ENCODE measurements at places on chromosomes 16 and 17.

DNA sequence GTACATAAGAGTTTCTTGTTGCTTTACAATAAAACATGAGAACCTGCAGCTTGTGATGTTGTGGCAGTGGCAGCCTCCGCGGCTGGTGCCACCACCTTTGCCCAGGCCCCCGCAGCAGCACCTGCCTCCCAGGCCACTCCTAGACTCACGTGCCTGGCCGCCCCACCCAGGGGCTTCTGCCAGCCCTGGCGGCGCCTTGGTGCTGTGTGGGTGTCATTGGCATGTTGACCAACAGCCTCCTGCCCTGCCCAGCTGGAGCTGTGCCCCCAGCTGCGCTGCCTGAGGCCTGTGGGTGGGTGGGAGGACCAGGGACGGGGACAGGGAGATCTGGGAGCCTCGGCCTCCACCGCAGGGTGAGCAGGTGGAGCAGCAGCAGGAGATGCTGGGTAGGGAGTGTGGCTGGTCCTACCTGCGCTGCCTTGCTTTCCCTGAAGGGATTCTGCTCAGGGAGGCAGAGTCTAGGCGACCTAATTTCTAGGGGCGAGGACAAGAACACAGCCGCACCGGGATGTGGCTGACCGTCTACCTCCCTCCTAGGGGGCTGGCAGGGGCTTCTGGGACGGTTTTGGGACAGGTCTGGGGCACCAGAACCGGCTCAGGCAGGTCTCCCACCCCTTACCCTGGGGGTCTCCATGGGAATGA lies 428 bp upstream of the DNASE1L2 start:
- no peak for DNase-seq

DNA sequence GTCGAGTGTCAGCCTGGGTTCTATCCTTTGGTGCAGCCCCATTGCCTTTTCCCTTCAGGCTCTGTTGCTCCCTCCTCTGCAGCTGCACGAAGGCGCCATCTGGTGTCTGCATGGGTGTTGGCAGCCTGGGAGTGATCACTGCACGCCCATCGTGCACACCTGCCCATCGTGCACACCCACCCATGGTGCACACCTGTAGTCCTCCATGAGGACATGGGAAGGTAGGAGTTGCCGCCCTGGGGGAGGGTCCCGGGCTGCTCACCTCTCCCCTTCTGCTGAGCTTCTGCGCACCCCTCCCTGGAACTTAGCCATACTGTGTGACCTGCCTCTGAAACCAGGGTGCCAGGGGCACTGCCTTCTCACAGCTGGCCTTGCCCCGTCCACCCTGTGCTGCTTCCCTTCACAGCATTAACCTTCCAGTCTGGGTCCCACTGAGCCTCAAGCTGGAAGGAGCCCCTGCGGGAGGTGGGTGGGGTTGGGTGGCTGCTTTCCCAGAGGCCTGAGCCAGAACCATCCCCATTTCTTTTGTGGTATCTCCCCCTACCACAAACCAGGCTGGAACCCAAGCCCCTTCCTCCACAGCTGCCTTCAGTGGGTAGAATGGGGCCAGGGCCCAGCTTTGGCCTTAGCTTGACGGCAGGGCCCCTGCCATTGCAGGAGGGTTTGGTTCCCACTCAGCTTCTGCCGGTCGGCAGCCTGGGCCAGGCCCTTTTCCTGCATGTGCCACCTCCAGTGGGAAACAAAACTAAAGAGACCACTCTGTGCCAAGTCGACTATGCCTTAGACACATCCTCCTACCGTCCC lies 2.9 kb downstream of the CTRL start:
- DNase-seq: peak; percentile 54

DNA sequence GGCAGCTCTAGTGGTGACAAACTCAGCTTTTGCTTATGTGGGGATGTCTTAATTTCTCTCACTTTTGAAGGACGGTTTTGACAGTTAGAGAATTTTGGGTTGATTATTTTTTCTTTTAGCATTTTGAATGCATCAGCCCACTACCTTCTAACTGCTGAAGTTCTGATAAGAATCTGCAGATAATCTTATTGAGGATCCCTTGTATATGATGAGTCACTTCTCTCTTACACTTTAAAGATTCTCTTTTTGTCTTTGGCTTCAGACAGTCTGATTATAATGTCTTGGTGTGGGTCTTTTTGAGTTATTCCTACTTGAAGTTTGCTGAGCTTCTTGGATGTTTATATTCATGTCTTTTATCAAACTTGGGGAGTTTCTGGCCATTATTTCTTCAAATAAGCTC lies 5.5 kb upstream of the PRKCB start:
- DNase-seq: no peak

- DNase-seq: no peak
Observed at GRCh38 chr17:31442276-31442675, 50.8 kb downstream of the RAB11FIP4 start.

DNA sequence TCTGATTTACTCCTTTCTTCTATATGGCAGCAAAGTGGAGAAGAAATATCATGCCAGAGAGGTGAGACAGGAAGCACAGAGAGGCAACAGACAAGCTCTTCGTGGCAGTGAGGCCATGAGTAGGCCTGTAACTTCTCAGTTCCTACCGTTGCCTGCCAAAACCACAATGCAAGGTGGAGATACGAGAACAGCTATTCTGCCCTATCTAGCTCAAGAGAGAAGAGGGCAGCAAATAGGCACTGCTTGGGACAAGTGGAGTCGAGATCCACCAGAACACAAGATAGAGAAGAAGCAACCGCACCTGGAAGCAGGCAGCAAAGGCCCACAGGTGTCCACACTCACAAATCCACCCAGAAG lies 24.8 kb downstream of the RANBP10 start:
- DNase-seq: no peak

DNA sequence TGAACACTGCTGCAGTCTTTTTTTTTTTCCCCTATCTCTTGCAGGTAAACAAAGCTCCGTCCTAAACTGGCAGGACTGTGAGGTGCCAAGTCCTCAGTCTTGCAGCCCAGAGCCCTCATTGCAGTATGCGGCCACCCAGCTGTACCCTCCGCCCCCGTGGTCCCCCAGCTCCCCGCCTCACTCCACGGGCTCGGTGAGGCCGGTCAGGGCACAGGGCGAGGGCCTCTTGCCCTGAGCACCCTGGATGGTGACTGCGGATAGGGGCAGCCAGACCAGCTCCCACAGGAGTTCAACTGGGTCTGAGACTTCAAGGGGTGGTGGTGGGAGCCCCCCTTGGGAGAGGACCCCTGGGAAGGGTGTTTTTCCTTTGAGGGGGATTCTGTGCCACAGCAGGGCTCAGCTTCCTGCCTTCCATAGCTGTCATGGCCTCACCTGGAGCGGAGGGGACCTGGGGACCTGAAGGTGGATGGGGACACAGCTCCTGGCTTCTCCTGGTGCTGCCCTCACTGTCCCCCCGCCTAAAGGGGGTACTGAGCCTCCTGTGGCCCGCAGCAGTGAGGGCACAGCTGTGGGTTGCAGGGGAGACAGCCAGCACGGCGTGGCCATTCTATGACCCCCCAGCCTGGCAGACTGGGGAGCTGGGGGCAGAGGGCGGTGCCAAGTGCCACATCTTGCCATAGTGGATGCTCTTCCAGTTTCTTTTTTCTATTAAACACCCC lies 13.8 kb downstream of the IL34 start:
- no peak for DNase-seq

DNA sequence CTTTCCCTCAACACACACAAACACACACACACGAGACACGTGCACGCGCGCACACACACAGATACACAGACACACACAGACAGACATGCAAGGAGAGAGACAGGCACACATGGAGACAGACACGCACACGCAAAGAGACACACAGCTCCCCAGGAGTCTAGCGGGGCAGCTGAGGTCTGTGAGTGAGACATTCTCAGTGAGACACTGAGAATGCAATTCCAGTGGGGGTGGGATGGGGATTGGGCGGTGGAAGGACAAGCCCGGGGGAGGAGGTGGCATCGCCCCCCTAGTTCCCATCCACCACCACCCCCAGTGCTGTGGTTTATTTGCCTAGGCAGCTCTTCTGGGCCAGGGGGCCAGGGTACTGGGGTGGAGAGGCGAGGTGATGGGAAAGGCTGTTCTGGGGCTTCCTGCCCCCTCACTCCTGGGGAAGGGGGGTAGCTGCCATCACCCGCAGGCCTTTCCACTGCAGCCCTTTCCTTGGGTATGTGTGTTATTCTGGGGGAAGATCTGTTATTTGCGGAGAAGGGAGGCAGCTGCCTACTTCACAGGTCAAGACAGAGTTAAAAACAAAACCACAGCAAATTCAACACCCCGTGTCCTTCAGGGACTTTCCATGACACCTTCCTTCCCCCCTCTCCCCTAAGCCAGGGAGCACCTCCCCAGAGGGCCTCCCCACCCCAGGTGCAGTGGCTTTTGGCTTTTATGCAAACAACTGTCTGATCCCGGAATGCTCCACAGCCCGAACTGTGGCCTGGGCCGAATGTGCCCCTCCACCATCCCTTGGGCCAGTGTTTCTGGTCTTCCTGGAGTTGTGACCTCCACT lies 18.0 kb downstream of the GRB7 start:
- peak; percentile 29 for DNase-seq

DNA sequence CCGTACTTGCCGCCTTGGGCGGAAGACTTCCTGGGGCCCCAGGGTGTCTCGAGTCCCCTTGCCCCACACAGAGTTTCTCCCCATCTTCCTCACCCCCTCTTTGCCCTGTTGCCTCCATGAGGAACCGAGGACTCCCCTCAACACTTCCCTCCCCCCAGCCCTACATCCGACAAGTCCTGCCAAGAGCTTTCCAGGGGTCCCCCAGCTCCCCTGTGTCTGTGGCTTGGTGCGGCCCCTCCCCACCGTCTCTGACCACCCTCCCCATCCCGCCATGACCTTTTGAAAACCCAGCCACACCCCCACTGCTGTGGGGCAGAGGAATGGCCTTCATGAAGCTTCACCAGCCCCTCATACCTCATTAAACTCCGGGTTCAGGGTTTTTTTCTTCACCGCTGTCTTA lies 11.4 kb downstream of the SCGB1C2 start:
- DNase-seq: no peak

DNA sequence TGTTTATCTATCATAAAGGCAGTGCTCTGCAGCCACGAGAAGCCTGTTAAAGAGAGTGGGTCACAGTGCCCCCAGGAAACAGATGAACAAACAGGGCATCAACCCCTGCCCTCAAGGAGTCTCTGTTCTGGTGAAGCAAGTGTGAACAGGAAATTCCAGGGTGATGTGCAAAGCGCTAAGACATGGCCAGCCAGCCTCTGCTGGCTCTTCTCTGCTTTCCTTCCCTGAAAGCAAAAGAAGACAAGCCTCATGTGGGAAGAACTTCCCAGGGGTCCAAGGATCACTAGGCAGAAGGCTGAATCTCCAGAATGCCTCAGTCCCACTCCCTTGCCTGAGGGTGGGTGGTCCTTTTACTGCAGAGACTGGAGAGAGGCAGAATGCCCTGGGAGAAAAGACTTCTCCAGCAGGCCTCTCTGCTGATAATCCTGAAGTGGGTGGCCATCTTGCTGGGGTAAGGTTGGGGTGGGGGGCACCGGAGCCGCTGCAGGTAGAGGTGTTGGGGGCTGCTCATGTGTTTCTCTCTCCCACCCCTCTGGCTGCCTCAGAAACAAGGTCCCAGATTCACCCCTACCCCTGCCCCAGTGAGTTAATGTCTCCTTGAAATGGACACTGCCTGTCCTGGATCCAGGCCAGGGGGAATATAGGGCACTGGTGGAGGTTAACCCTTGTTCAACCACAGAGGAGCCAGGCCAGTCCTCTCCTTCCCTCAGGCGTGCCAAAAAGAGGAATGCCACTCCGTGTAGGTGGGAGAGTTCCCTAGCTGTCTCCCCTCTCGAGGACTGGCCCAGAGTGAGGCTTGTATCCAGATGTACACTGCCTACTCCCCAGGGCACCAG lies 2.4 kb downstream of the ANKRD13B start:
- no peak for DNase-seq

GRCh38 chr17:39573447-39574298 lies 34.0 kb downstream of the NEUROD2 start:
- DNase-seq: no peak

DNA sequence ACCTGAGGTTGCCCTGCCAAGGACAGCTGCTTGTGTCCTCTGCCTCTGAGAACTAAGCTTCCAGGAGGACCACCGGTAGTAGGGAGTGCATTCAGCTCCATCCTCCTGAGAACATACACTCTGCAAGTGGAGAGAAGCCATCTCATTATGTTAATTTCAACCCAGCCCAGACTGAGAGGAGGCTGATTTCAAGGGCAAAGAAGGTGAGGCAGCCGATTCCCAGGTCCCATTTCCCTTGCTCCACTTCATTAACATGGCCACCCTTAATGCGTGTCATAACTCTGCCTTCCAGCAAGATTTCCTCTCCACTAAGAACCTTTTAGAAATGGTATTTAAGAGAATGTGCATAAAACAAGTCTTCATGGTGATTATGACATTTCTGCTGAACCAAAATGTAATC lies 72.5 kb downstream of the CDH13 start:
- DNase-seq: no peak

DNA sequence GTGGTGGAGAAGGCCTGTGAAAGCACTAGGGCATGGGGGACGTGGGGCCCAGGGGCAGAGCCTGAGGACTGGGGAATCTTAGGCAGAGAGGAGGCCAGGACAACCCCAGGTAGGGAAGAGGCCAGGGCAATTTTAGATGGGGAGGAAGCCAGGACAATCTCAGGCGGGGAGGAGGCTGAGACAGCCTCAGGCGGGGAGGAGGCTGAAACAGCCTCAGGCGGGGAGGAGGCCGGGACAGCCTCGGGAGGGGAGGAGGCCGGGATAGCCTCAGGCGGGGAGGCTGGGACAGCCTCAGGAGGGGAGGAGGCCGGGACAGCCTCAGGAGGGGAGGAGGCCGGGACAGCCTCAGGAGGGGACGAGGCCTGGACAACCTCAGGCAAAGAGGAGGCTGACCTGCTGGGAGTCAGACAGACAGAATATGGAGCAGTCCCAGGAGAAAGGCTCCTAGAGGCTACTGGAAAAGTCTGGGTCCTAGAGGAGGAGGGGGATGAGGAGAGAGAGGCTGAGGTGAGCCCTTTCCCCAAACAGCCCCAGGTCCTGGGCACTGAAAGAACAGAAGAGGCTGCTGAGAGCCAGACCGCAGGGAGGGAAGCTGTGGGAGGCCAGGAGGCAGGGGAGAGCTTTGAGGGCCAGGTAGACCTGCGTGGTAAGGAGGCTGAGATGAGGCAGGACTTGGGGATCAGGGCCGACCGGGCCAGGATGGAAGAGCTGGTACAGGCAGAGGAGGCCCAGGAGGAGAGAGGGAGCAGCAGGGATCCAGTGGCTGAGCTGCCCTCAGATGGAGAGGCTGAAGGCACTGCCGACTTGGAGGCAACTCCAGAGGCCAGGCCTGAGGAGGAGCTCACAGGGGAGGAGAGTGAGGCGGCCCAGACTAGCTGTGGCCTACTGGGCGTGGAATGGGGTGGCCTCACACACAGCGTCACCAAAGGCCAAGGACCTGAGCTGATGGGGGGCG lies 1.6 kb downstream of the APOBR start:
- no peak for DNase-seq

DNA sequence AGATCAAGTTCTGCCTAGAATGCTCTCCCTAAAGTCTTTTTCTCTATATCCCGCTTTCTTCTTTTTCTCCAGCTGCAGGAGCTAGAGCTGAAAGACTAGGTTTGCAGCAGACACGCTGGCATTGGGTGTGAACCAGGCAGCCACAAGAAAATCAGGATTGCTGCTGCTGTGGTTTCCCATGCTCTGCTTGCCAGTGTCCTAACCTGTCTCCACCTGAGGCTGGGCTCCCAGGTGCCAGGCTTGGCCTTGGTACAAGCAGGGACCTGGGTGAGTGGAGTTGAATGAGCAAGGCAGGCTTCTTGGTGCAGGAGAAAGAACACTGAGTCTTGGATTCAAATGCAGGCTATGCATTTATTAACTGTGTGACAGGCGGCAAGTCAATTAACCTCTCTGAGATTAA lies 440.3 kb upstream of the MAF start:
- DNase-seq: no peak

GRCh38 chr17:30344283-30345088 lies 10.6 kb upstream of the TMIGD1 start:
- no peak for DNase-seq
